ENCODE measurements at places on chromosomes 3 and 15. TPM values are rescaled to one million over a fixed set of nuclear protein-coding genes. Genes with fewer than 3 reads are reported as not detected.
A peak's percentile ranks its signal among the peaks of the same experiment; 100 is the strongest.

Gene FAM174B
- total RNA-seq = 41.4 TPM

Gene DNAH1
- 2.6 TPM for total RNA-seq

Gene MYL3
- 5.4 TPM for total RNA-seq

Gene PLIN1
- total RNA-seq = 0.58 TPM

Gene SCN11A
- total RNA-seq = 1.4 TPM

Gene CCDC51
- total RNA-seq = 15.0 TPM

GRCh38 chr3:71705681-71706080 lies 19.5 kb downstream of the EIF4E3 start:
- peaks cover 32% of the 10 kb centered on the region for H3K4me1 ChIP-seq
- peaks cover 12% of the 10 kb centered on the region for H3K36me3 ChIP-seq
- H3K4me3 ChIP-seq = no peak overlapping the region
- H3K27me3 ChIP-seq = no peaks in the 10 kb centered on the region

- no peaks in the 10 kb centered on the region for H3K36me3 ChIP-seq
- no peaks in the 10 kb centered on the region for H3K4me1 ChIP-seq
- DNase-seq = no peak
Measured at GRCh38 chr15:94610069-94610468, 378.7 kb downstream of the MCTP2 start.

- no peak for DNase-seq
- no peak overlapping the region for H3K4me3 ChIP-seq
- H3K27me3 ChIP-seq = peaks cover 23% of the 10 kb centered on the region
- H3K36me3 ChIP-seq = no peaks in the 10 kb centered on the region
Measured at GRCh38 chr15:73879426-73879825, 6.1 kb downstream of the TBC1D21 start.

GRCh38 chr15:57227166-57227565 lies 149.1 kb upstream of the CGNL1 start:
- H3K36me3 ChIP-seq = peaks cover 4% of the 10 kb centered on the region
- H3K4me3 ChIP-seq = peak overlapping the region; percentile 26
- H3K4me1 ChIP-seq = peaks cover 33% of the 10 kb centered on the region
- no peak for DNase-seq

- H3K36me3 ChIP-seq = no peaks in the 10 kb centered on the region
- H3K4me1 ChIP-seq = no peaks in the 10 kb centered on the region
- DNase-seq = no peak
- H3K27me3 ChIP-seq = peaks cover 8% of the 10 kb centered on the region
- H3K27ac ChIP-seq = no peak overlapping the region
Measured at GRCh38 chr15:31457631-31458526, 131.2 kb downstream of the KLF13 start.

DNA sequence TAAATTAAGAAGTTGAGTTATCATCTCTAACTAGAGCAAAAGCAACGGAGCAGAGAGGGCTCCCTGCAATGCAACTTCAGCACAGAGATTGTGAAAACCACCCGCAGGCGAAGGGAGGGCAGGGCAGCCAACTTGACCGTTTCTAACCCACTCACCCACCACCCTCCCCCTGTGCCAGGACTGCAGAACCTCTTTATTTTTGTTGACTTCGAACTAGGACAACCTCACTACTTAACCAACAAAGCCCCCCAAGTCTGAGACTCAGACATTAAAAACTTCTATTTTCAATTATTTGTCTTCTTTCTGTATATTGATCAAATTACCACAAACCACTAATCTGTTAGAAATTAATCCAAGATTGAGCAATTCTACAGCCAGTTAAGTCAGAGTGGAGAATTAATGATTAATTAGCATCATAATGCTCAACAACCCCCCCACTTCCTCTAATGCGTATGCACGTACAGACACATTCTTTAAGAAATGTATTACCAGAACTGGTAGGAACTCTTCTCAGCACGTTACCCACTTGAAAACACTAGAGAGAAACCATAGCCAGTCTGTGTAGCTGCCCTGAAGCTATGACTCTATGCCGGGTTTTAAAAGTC lies 2.0 kb downstream of the MGLL start:
- H3K36me3 ChIP-seq = no peaks in the 10 kb centered on the region
- peak overlapping the region; percentile 62 for H3K4me3 ChIP-seq
- H3K4me1 ChIP-seq = peaks cover 43% of the 10 kb centered on the region
- peaks cover 41% of the 10 kb centered on the region for H3K27me3 ChIP-seq

DNA sequence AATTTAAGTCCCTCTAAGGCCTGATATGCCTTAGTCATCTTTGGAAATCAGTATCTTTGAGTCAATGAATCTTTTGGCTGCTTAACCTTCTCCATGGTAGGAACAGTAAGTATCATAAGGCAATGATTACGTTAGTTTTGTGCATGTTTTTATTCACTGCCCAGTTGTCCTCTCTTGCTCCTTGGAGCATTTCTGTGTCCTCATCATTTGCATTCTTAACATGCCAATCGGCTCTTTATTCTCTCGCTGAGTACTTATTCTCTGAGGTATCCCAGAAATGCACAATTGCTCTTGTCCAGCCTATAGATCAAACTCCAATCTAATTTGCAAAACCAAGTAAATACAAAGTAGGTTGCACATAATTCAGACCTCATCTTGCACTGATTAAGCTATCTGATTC lies 405.0 kb upstream of the IL12A start:
- no peak overlapping the region for H3K27ac ChIP-seq
- peaks cover 6% of the 10 kb centered on the region for H3K27me3 ChIP-seq
- no peak for DNase-seq
- no peaks in the 10 kb centered on the region for H3K36me3 ChIP-seq
- H3K4me1 ChIP-seq = peaks cover 5% of the 10 kb centered on the region

DNA sequence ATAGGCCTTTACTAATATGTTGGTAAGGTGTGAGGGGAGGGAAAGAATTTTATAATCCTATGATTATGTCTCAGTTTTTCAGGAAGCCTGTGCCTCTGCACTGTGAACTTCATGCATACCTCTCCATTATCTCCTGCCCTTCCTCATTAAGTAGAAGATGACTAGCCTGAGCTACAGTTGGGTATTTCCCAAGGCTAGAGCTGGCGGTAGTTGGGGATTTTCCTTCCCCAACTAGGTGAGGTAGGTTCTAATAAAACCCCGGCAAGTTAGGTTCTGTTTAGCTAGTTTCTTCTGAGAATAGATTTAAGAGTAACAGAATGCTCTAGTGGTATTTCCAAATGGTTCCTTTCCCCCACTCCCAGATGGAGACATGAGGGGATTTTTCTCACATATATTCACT lies 414.5 kb downstream of the GRM7 start:
- H3K36me3 ChIP-seq = no peaks in the 10 kb centered on the region
- DNase-seq = no peak
- H3K27ac ChIP-seq = no peak overlapping the region
- H3K4me1 ChIP-seq = no peaks in the 10 kb centered on the region

- H3K4me1 ChIP-seq = peaks cover 15% of the 10 kb centered on the region
- no peaks in the 10 kb centered on the region for H3K36me3 ChIP-seq
- H3K27ac ChIP-seq = no peak overlapping the region
- H3K27me3 ChIP-seq = no peaks in the 10 kb centered on the region
Measured at GRCh38 chr3:9914011-9914410, 2.9 kb upstream of the IL17RC start.

GRCh38 chr3:139374099-139374498 lies 15.3 kb downstream of the COPB2 start:
- no peak overlapping the region for H3K4me3 ChIP-seq
- no peak for DNase-seq
- H3K27me3 ChIP-seq = no peaks in the 10 kb centered on the region
- H3K4me1 ChIP-seq = no peaks in the 10 kb centered on the region
- peaks cover 45% of the 10 kb centered on the region for H3K36me3 ChIP-seq

GRCh38 chr15:69391046-69391757 lies 22.9 kb upstream of the KIF23 start:
- no peak for DNase-seq
- H3K36me3 ChIP-seq = no peaks in the 10 kb centered on the region
- peak overlapping the region; percentile 97 for H3K27ac ChIP-seq

DNA sequence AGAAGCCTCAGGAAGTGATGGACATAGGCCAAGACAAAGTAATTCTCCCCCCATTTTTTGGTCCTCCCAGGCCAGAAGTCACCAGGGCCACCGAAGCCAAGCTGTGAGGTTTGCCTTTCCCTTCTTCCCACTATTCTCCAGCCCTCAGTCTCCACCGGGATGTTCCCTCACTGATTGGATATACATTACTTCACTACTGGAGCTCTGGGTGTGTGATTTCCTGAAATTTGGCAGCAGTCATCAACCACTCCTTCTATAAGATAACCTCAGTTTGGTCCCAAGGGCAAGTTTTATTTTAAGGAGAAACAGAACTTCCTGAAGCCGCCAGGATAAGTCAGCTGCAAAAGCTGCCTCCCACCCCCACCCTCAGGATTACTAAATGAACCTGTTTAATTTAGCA lies 11.3 kb downstream of the SLCO2A1 start:
- no peaks in the 10 kb centered on the region for H3K36me3 ChIP-seq
- DNase-seq = peak; percentile 8
- peaks cover 7% of the 10 kb centered on the region for H3K4me1 ChIP-seq
- peaks cover 2% of the 10 kb centered on the region for H3K27me3 ChIP-seq
- no peak overlapping the region for H3K27ac ChIP-seq

- H3K4me1 ChIP-seq = no peaks in the 10 kb centered on the region
- DNase-seq = no peak
- no peak overlapping the region for H3K27ac ChIP-seq
Measured at GRCh38 chr3:98038286-98038685, 3.2 kb upstream of the GABRR3 start.

DNA sequence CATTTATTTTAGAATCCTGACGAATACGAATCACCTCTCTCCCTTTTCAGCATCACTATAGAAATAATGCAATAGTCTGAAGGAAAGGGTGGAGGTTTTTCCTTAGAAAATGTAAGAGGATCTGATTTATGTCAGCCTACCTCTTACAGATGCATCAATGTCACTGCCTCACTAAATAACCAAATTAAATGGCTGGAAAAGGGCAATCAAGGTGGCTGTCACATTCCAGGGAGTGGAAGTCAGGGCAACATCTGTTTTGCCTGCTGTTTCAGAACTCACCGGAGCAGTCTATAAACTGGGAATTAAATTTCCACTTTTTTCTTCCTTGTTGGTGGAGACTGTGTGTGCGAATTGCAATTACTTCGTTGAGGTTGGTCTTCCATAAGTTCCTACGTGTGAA lies 299.3 kb upstream of the PDZRN3 start:
- no peak overlapping the region for H3K27ac ChIP-seq
- no peak overlapping the region for H3K4me3 ChIP-seq
- no peaks in the 10 kb centered on the region for H3K27me3 ChIP-seq
- peaks cover 10% of the 10 kb centered on the region for H3K4me1 ChIP-seq

- H3K4me3 ChIP-seq = no peak overlapping the region
- no peaks in the 10 kb centered on the region for H3K27me3 ChIP-seq
- H3K4me1 ChIP-seq = peaks cover 24% of the 10 kb centered on the region
- DNase-seq = no peak
Measured at GRCh38 chr15:35505809-35506208, 40.2 kb downstream of the DPH6 start.

- H3K4me1 ChIP-seq = peaks cover 51% of the 10 kb centered on the region
- peak overlapping the region; percentile 66 for H3K4me3 ChIP-seq
- DNase-seq = no peak
- peaks cover 49% of the 10 kb centered on the region for H3K36me3 ChIP-seq
- no peaks in the 10 kb centered on the region for H3K27me3 ChIP-seq
Measured at GRCh38 chr15:43799209-43799944, 643 bp downstream of the SERINC4 start.

- no peaks in the 10 kb centered on the region for H3K27me3 ChIP-seq
- H3K27ac ChIP-seq = no peak overlapping the region
- DNase-seq = no peak
Measured at GRCh38 chr3:197082871-197083270, 53.3 kb upstream of the MELTF start.

DNA sequence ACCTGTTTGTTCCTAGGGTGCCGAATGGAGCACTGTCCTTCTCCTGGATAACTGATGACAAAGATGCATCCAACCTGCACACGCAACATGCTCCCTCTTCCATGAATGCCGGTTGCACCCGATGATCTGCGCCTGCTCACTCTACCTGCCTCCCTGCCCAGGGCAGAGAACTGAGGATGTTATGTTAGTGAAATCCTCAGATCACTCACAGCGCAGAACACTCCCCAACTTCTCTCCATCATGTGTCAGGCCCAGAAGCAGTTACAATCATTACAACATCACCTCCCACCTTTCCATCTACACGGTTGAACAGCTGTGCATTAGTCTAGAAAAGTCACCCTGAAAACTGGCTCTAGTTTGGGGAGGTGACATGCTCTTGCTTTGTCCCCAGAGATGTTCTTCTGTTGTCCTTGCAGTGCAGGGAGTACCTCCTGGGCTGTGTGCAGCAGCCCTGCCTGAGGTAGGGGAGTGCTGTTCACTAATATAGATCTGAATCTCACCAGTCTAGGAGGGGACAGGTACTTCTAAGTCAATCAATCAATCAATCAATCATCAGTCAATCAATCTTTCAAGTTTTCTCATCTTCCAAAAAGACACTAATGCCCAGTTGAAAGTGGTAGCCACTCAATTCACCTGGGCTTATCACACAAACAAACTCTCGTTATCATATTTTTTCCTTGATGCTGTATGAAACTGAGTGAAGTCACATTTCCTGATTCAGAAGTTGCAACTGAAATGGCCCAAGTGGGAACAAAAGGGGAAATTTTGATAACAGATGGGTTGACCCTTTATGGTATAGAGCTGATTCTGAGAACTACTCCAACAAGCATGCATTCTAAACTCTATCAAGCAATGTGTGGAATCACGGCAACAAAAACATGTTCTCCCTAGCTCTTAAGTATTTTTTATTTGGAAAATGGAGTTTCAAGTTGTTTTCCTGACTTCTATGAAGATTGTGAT lies 15.4 kb upstream of the ISLR start:
- H3K27ac ChIP-seq = no peak overlapping the region
- peaks cover 28% of the 10 kb centered on the region for H3K4me1 ChIP-seq
- no peak overlapping the region for H3K4me3 ChIP-seq
- peaks cover 8% of the 10 kb centered on the region for H3K27me3 ChIP-seq
- no peaks in the 10 kb centered on the region for H3K36me3 ChIP-seq
- DNase-seq = no peak

GRCh38 chr3:196251918-196252317 lies 35.6 kb downstream of the SLC51A start:
- H3K27me3 ChIP-seq = no peaks in the 10 kb centered on the region
- H3K4me3 ChIP-seq = no peak overlapping the region
- DNase-seq = no peak
- H3K4me1 ChIP-seq = no peaks in the 10 kb centered on the region
- no peak overlapping the region for H3K27ac ChIP-seq

- no peaks in the 10 kb centered on the region for H3K36me3 ChIP-seq
- peaks cover 16% of the 10 kb centered on the region for H3K4me1 ChIP-seq
- no peak overlapping the region for H3K27ac ChIP-seq
- no peak overlapping the region for H3K4me3 ChIP-seq
Measured at GRCh38 chr3:60594025-60594424, 657.2 kb downstream of the FHIT start.

DNA sequence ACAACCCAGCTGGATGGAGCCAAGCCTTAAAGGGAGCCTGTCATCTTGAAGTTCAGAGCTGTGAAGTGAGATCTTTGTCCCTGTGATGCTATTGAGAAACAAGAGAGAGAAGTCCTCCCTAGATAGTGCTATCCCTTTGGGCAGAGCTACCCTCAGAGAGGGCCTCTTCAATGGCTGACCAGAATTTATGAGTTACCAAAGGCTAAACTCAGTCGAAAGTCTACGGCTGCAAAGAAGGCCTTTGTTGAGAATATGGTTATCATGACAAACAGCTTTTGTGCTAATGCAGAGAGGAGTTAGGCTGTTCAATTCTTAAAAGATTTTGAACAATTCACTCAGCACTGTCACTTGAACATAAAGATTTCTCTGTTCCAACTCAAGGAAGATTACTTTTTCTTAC lies 65.9 kb upstream of the C3orf80 start:
- peaks cover 8% of the 10 kb centered on the region for H3K27me3 ChIP-seq
- H3K27ac ChIP-seq = no peak overlapping the region
- no peak for DNase-seq
- H3K36me3 ChIP-seq = no peaks in the 10 kb centered on the region
- H3K4me3 ChIP-seq = no peak overlapping the region
- H3K4me1 ChIP-seq = peaks cover 13% of the 10 kb centered on the region
